ENCODE measurements at places on chromosomes 16 and 17.
A peak's percentile ranks its signal among the peaks of the same experiment; 100 is the strongest.

DNA sequence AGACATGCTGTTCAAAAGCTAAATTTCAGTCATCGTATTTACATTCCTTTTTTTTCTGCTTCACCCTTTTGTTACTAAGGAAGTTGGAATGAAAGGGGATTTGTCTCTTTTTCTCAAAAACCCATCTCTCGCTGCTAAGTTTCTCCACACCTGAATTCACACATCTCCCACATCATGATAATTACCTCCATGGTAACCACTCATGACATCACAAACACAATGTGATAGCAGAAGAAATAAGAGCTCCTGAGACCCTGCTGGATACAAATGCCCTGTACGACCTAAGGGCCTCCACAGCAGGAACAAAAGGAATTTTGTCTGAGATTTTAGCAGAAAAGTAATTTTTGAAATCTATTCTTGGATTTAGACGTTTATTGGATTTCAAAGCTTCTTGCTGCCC lies 82.6 kb upstream of the GNAO1 start:
- DNase-seq, result no peak

DNA sequence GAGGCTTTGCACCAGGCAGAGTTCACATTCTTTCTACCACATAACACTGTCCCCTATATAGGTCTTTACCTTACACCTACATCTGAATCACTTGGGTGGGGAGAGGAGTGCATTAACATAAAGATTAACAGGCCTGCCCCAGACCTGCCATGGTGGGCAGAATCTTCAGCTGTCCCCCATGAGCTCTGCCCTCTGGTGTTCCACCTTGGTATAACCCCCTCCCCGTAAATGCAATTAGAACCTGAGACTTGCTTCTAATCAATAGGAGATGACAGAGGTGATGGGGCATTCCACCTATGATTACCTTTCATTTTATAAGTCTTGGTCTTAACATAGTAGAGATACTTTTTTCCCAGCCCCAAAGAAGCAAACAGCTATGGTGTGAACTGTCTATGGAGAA lies 20.4 kb upstream of the GRIN2A start:
- no peak for DNase-seq

DNA sequence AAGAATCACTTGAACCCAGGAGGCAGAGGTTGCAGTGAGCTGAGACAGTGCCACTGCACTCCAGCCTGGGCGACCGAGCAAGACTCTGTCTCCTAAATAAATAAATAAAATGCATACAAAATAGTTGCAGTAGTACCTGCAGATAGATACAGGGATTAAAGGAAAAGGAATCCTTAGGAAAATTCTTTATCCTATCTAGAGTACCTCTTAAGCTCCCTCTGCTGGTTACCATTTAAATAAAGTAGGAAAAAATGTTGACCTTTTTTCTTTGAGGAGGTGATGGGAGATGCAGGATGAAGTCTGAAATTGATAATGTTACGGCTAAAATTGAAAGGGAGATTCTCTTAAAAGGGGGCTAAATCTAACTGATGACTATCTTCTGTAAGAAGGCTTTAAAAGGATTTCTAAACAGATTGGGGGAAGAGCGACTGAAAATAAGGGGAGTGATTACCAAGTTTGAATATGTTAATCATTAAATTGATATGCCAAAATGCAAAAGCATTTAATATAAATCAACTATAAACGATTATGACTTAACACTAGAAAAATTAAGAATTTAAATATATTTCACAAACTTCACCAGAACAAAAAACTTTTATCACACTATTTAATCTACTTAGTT lies 29.4 kb downstream of the C16orf87 start:
- peak; percentile 50 for DNase-seq

DNA sequence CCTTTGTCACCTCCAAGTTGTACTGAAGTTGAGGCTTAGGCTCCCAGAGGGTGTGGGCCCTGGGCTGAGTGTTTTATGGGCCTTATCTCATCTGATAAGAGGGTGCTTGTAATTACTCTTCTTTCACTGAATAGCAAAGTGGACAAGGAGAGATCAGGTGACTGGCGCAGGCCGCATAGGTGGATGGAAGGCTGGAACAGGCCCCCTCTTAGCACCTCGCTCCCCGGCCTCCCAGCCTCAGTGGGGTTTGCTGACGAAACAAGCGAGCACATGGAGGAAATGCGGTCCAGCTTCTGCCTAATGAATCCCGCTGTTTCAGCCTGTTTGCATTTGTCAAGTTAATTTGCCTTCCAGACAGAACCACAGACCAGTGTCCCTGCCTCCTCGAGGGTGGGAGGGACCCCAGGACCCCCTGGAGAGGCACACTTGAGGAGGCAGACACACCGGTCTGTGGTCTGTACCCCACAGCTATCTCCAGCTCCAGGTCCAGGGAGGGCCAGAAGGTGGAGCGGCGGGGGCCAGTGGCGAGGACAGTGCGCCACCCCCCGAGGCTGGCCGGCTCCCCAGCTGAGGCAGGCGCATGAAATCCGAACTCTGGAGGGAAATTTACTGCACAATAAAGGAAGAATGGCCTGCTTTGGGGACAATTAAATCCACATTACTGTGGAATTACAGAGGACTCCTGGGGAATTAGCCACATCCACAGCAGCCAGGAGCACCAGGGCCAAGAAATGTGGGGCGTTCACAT lies 123.4 kb downstream of the NTN1 start:
- DNase-seq, result no peak

- no peak for DNase-seq
Measured at GRCh38 chr17:836151-836550, 54.0 kb downstream of the MRM3 start.

GRCh38 chr16:15906439-15906838 lies 18.0 kb upstream of the CEP20 start:
- DNase-seq, result no peak

- DNase-seq, result no peak
Measured at GRCh38 chr17:5118219-5118618, 2.4 kb downstream of the USP6 start.

- no peak for DNase-seq
Measured at GRCh38 chr17:6099492-6099891, 29.3 kb downstream of the WSCD1 start.

DNA sequence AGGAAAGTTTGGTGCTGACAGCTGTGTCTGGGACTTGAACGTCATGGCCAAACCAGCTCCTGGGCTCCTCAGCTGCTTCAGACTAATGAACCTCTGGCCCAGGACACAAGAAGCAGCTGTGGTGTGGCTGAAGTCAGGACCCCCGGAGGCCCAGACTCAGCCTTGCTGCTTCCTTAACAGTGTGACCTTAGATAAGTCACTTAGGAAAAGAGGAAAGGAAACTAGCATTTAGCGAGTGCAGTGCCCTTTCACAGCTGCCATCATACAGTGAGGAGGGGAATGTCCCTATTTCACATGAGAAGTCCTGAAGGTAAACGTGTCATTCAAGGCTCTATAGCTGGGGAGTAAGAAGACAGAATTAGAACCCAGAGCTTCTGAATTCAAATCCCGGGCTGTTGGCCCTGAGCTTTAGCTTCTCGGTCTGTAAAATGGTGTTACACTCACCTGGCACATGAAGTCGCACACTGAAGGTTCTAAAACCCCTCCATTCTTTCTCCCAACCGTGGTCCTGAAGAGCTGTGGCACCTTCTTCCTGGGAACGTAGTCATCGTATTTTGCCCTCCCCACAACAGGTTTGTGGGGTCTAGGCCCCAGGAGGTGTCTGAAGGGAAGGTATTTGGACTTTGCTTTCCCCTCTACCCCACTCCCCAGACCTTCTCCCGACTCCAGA lies 910 bp upstream of the RAMP2 start:
- DNase-seq, result no peak

DNA sequence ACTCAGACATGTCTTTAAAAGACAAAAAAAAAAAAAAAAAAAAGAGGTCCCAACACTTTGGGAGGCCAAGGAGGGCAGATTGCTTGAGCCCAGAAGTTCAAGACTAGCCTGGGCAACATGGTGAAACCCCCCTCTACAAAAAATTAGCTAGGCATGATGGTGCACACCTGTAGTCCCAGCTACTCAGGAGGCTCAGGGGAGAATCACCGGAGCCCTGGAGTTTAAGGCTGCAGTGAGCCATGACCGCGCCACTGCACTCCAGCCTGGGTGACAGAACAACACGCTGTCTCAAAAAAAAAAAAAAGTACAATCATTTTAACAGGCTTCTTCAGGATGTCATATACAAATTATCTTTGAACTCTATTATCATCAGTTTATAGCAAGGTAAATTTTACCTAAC lies 22.0 kb downstream of the C16orf87 start:
- DNase-seq, result no peak

DNA sequence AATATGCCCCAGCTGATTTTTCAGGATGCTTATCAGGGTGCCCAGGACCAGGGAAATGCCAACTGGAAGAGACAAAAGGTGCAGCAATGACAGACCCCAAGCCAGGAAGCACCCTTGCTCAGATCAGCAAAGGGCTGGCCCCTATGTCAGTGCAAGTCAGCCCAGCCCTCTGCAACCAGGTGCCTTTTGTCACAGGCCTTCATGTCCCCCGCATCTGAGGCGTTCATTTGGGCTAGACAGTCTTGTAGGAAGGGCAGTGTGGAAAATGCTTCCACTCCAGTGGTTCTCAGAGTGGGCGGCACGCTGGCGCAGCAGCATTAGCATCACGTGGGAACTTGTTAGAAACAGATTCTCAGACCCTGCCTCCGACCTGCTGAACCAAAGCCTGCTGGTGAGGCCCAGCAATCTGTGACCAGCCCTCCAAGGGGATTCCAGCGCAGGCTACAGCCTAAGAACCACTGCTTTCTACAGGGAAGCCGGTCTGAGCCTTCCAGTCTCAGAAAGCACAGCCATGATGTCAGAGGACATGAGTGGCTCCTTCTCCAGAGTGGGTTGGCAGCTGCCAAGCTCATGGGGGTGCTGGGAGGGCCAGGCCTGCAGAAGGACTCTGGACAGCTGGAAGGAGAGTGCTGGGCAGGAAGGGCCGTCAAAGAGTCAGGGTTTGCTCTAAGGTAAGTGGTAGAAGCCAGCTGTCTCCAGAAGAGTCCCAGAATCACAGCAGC lies 13.1 kb downstream of the SLC47A2 start:
- DNase-seq, result no peak

DNA sequence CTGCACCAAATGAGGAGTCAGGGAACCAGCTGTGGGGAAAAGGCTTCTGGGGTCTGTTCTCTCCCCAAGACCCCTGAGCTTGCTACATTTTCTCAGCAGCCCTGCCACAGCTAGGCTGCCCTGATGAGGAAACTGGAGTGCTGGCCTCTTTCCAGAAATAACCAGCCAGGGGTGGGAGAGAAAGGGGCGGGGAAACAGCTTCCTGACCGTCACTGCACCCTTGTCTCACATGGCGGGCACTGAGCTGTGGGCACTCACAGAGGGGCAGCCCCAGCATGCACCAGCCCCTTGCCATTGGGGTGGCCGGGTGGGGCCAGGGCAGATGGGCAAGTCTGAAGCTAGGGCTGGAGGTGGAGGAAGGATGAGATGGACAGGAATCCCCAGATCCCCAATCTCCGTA lies 2.9 kb downstream of the SRL start:
- DNase-seq, result no peak

GRCh38 chr17:28180449-28180848 lies 138.0 kb downstream of the NLK start:
- DNase-seq, result no peak

GRCh38 chr17:81566461-81567126 lies 14.4 kb upstream of the FAAP100 start:
- peak; percentile 82 for DNase-seq

GRCh38 chr16:29767062-29767461 lies 11.0 kb upstream of the ZG16 start:
- DNase-seq, result no peak

DNA sequence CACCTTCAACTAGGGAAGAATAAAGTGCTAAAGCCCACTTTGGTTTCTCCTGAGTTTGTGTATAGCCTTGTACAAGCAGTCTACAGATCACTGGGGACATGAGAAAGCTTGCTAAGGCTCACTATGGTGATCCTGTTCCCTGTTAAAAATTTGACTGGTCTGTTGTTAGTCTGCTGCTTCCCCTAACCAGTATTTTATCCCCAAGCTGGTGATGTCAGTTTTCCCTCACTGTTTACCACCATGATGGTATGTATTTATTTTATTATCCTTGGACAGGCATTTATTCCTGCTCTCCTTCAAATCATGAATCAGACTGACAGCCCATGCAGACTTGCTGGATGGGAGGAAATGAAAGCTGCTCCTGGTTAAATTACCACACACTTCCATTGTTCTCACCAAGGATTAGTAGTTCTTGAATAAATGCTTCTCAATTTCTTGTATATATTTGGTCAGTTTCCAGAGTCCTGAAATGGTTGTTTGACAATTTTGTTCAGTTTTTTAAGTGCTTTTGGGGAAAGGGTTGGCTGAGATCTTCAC lies 99.6 kb downstream of the CA4 start:
- DNase-seq, result no peak

DNA sequence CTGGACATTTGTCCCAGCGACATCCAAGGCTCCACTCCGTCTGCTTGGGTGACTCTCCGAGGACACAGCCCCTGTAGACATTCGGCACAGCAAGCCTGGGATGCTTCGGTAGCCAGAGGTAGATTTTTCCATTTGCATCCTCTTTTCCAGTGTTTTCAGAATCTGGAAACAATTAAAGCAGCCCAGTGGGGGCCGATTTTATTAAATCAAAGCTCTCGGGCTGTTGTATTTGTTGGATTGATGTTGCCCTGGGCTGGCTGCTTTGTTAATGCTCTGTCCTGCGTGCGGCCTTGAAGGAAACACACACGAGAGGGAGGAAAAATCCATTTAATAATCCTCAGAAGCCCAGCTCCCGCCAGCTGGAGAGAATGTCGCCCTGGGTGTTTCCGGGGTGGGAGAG lies 158.1 kb upstream of the CIBAR2 start:
- no peak for DNase-seq

- DNase-seq, result no peak
Measured at GRCh38 chr16:55203570-55203969, 120.4 kb upstream of the IRX6 start.

DNA sequence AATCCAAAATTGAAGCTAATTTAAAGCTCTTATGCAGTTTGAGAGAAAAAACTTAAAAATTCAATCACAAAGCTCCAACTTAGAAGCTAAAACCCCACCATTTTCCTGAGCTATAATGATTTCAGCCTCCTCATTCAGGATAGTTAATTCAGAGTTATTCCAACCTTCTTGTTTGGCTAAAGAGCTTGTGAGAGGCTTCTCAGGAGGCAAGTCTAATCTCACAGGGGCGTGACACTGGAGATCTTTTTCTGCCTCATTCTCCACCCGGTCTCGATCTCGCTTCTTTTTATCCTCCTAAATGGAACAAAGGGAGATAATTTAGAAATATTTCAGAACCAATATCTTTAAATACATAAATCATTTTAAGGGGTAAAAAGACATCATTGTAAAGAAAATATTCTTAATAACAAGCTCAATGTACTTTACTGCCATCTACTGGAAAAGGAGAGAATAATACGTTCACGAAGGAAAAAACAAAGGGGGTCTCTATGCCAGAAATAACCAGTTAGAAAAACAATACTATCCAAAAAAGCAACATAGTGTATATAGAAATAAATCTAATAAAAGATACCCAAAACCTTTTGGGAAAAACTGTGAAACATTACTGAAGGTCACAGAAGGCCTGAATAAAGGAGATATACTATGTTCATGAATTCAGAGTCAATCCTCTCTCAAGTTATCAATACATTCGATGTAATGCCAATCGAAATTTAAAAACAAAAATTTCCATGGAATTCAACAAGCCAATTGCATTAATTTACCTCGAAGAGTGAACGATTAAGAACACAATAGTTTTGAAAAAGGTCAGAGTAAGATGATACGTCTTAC lies 13.9 kb downstream of the BRD7 start:
- peak; percentile 15 for DNase-seq
